ENCODE measurements at places on chromosomes 2 and 18.

DNA sequence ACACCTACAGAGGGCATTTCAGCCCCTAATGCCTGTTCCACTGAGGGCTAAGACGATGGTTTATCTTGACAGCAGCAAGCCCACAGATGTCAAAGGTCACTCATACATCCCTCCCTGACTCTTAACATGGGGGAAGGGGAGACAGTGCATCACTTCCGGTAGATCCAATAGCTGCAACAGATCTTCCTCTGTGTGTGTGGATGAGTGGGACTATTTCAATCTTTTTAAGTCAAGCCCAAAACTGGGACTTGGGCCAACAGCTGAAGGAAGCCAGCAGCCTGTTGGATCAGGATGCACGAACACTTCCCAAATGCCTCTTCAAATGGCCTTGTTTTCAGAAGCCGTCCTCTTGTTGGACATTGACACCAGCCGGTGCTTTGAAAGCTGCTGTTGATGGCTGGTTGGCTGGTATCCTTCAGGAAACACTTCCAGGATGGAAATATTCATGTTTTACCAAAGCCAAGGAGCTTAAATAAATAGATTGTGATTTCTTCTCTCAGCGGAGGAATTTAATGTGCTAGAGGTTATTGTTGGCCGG lies 59.2 kb downstream of the IL1R2 start:
- DNase-seq = no peak

- no peak for DNase-seq
Measured at GRCh38 chr2:3596901-3597417, 2.0 kb downstream of the COLEC11 start.

- no peak for DNase-seq
Measured at GRCh38 chr2:122323927-122324326, 568.5 kb downstream of the TSN start.

DNA sequence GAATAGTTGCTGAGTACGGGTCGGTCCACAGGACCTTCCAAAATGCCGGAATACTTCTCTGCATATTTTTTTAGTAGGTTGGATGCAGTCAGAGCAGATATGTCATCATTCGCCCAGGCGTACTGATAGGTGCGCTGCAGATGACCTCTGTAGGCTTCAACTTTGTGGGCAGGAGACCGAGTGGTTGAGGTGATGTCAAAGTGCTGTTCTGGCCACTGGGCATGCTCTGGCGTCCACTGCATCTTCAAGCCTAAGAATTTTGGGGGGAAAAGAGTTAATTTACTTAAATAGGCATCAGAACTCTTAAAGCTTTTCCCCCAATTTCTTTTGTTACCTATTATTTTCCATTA lies 124.3 kb downstream of the FIGN start:
- DNase-seq = no peak

Measured in central memory CD8-positive, alpha-beta T cell (primary cell).